Progenitor cell of endocrine pancreas (in vitro differentiated cells): ENCODE measurements at places on chromosomes 5 and 9.
A peak's percentile ranks its signal among the peaks of the same experiment; 100 is the strongest.

DNA sequence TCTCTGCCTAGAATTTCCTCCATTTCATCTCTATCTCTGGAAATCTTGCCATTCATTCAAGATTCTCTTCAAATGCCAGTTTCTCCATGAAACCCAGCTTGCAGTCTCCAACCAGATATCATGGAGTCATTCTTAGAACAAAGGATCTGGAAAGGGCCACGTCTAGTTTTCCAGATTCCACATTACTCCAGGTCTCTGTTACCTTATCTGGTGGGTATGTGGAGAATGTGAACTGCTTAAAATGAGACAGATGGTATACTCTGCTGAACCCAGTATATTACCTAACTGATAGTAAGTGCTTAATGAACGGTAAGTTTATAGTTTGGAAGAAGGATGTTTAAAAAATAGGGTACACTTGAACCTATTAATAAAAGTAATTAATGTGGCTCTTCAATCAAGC is 52.3 kb upstream of the ZSWIM6 start:
- no peak for DNase-seq

GRCh38 chr5:139637438-139638089 is 10.6 kb upstream of the CXXC5 start:
- DNase-seq = peak; percentile 83

DNA sequence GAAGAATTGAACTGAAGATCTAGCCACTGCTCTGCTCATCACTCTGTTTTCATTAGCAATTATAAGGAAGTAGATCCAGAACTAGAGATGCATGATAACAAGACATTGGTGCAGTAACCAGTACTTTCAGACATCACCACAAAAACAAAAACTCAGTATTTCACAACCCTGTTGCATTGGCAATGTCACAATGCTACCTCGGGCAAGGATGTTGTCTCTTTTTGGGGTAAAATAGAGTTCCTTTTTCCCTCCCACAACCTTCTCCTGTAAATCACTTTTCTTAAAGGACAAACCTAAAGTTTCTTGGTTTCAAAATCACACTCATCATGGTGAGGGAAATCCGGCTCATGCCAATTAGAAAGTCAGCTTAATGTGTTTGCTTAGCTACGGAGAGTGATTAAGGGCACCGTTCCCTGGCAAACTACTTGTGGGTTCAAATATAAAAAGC is 420.1 kb upstream of the MEF2C start:
- DNase-seq = no peak

DNA sequence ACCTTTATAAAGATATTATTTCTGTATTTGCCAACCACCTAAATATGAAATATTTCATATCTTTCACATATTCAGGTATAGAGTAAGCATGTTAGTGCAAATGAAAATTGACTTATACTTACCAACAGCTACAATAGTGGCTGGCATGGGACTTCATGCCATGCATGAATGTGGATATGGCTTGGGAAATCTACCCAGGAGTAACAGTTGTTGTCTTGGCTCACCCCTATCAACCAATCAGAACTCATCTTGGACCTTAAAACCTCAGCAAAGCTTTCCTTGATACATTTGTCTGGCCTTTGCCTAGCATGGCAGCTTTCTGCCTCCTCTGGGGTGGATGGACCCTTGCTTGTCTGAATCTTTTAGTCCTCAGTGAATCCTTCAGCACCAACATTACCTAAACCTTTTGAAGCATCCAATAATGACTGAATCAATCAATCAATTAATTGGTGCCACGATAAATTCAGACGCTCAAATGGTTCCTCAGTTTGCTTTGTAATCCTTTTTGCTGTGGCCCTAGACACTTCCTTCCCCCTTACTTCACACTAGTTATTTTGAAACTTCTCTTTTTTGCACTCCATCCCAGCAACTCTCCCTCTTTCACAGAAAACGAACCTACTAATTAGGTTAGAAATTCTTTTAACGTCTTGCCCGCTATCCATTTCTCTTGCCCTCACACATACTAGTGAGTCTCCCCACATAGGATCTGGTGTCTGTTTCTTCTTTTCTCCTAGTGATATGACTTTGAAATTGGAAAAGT is 132.3 kb upstream of the ZNF608 start:
- no peak for DNase-seq

- no peak for DNase-seq
Observed at GRCh38 chr5:56725711-56726411, 89.5 kb upstream of the MAP3K1 start.

DNA sequence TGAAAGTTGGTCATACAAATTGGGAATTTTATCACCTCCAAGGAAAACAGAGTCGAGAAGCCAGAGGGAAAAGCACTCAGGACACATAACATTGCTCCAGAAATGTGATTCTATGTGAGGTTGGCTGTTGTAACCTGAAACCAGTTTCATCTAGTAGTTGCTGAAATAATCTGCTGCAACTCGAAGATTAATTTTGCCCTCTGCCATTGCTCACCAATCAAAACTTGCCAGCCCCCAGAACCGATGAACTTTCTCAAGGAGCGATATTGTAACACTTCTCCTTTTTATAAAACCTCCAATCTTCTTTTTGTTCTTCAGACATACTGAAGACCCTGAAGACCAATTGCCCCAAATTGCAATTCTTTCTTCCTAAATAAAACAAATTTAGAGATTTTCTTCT is 31.1 kb downstream of the C5orf58 start:
- no peak for DNase-seq

GRCh38 chr5:169856571-169856970 is 123.7 kb downstream of the INSYN2B start:
- DNase-seq = no peak

DNA sequence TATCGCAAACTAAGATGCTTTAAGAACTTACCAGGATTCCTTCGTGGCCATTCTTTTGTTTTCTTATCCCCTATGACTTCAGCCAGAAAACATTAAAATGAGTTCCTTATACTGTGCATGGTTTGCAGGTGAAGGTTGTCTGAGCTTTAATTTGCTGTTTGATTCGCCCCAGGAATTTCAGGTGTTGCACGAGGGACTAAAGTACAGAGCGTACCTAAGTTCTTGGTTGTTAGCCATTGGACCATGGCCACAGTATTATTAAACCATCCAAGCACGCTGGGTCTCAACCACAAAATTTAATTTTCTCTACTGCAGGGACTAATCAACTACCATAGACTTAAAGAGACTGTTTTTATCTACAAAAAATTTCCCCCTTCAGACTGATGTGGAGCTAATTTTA is 208.4 kb upstream of the MPDZ start:
- DNase-seq = no peak

DNA sequence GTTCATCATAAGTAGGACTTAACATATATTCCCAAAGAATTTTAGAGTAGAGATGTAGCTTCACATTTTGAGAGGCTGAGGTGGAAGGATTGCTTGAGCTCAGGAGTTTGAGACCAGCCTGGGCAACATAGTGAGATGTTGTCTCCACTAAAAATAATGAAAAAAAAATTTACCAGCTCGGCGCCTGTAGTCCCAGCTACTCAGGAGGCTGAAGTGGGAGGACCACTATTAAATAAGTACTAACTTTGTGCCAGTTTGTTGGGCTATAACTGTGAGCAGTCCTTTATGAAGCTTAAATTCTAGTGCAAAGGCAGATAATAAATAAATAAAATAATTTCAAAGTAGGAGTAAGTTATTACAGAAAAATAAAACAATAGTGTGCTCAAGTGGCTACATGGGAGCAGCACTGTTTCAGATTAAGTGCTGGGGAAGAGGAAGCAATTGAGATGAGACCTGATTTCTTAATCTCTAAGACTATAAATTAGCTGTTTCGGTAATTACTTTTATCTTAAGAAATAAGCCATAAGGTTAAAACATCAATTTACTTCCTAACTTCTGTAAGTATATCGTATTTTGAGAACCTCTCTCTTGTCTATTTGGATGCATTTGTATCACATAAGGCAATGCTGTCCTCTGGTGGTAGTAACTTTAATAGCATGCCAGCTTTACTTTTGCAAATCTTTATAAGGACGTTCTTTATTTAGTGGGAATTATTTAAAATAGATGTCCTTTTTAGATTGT is 98.9 kb downstream of the CSNK1G3 start:
- no peak for DNase-seq

DNA sequence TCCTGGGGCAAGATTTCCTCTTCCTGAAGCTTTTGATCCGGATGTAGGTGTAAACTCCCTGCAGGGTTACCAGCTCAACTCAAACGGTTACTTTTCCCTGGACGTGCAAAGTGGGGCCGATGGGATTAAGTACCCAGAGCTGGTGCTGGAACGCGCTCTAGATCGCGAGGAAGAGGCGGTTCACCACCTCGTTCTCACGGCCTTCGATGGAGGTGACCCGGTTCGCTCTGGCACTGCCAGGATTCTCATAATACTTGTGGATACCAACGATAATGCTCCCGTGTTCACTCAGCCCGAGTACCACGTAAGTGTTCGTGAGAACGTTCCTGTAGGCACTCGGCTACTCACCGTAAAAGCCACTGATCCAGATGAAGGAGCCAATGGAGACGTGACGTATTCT is 820 bp downstream of the PCDHGA4 start:
- no peak for DNase-seq

DNA sequence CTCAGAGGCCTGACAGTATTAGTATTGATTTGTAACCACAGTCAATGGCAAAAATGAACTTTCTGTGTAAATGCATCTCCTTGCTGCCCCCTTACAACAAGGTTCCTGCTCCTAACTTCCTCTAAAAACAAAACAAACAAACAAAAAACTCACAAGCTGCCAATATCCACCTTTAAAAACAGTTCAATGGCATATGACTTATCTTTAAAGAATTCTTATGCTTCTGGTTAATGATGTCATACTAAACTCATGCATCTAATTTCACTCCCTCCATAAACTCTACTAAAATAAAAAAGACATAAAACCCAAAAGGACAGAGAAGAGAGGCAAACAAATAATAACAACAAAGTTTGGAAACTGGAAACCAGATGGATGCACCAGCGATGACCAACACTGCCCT is 9.0 kb upstream of the OR1N1 start:
- DNase-seq = no peak

DNA sequence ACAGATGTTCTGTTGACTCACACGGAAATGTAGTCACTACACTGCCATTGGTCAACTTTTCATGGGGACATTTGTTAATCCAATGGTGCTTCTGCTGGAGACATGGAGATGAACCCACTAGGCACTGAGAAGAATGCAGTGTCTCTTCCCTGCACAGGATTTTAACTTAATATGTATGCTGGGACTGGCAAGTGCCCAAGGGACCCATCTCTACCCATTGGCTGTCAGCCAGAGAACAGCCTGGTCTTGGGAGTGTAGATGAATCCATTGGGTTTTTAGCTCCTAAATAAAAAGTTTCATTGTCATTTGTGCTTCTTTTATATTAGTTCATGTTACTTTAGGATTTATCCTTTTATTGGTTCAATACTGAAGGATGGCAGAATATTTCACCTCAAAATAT is 195.8 kb upstream of the CDH6 start:
- DNase-seq = no peak

- no peak for DNase-seq
Observed at GRCh38 chr5:158313027-158313732, 454.2 kb upstream of the CLINT1 start.

DNA sequence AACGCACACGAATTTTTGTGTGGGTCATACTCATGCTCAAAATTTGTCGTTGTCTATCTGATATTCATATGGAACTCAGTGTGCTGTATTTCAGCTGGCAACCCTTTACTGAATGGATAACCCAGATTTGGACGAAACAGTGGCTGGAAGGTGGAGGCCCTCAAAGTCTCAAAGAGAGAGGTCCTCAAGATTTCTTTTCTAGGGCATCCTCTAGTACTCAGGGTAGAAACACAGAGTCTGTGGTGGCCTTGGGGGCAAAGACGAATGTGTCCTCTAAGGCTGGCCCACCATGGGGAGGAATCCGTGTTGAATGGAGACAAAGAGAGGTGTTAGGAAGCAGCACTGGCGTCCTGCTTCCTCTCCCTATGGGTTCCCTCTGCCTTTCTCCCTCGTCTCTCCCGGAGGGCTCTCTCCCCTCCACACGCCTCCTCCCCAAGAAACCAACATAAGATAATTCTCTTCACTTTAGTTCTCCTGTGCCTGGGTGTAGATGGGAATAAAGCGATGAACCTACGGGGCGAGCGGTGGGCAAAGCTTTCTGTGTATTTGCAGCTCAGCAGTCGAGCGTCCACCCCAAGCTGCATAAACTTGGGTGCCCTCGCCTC is 333.7 kb downstream of the CWC27 start:
- DNase-seq = no peak

DNA sequence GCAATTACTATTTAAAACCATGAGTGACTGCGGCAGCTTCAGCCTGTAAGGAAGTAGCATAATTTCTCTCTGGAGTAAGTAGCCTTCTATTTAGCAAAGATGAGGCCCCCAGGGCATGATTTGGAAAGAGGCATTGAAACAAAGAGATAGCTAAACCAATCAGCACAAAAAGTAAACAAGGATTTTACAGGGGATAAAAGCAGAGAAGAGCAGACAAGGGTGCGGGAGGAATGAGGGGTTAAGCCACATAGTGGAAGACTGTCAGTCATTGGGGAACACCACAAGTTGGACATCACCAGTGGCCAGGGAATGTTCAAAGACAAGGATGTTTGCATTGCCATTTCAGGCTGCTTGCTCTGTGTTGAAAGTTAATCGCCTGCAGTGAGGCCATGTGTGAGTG is 24.0 kb upstream of the C5orf63 start:
- no peak for DNase-seq

- DNase-seq = no peak
Observed at GRCh38 chr5:139707445-139708003, 59.4 kb downstream of the CXXC5 start.

- no peak for DNase-seq
Observed at GRCh38 chr5:31516802-31517201, 15.1 kb downstream of the DROSHA start.

DNA sequence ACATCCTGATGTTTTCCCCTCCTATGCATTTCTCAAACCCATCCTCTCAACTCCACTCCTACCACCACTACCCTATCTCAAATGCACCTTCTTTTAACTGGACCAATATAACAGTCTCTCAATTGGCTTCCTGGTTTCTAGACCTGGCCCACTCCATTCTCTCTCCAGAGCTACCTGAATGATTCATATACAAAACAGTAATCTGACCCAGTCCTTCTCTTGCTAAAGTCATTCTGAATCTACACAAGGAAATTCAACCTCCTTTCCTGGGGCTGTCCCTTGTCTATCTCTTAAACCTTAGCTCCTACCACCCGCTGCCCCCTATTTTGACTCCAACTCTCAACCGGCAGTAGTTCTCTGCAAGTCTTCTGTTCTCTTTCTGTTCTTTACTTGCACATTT is 97.2 kb downstream of the PCSK1 start:
- no peak for DNase-seq

DNA sequence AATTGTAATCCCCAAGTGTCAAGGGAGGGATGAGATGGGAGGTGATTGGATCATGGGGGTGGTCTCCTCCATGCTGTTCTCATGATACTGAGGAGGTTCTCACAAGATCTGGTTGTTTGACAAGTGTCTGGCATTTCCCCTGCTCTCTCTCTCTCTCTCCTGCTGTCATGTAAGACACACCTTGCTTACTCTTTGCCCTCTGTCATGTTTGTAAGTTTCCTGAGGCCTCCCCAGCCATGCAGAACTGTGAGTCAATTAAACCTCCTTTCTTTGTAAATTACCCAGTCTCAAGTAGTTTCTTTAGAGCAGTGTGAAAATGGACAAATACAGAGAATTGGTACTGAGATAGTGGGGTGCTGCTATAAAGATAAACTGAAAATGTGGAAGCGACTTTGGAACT is 207.9 kb downstream of the HINT1 start:
- DNase-seq = no peak
